ENCODE measurements at places on chromosomes 1 and 21. TPM values are rescaled to one million over a fixed set of nuclear protein-coding genes. Genes with fewer than 3 reads are reported as not detected.

GRCh38 chr1:54405898-54406293 lies 298 bp downstream of the SSBP3 start:
- DNase-seq, result no peak

Gene PM20D1
- 0.25 TPM for total RNA-seq

GRCh38 chr1:115463347-115463746 lies 125.3 kb upstream of the NGF start:
- DNase-seq, result no peak

- DNase-seq, result no peak
Measured at GRCh38 chr1:43270421-43271095, 775 bp downstream of the TMEM125 start.

Gene CELA3A
- total RNA-seq, result not detected

GRCh38 chr1:196608390-196609369 lies at the start of gene KCNT2:
Gene KCNT2 (minus strand): TSS chr1:196608440. CDS start chr1:196608309, 131 bp downstream.
- no peak for DNase-seq

DNA sequence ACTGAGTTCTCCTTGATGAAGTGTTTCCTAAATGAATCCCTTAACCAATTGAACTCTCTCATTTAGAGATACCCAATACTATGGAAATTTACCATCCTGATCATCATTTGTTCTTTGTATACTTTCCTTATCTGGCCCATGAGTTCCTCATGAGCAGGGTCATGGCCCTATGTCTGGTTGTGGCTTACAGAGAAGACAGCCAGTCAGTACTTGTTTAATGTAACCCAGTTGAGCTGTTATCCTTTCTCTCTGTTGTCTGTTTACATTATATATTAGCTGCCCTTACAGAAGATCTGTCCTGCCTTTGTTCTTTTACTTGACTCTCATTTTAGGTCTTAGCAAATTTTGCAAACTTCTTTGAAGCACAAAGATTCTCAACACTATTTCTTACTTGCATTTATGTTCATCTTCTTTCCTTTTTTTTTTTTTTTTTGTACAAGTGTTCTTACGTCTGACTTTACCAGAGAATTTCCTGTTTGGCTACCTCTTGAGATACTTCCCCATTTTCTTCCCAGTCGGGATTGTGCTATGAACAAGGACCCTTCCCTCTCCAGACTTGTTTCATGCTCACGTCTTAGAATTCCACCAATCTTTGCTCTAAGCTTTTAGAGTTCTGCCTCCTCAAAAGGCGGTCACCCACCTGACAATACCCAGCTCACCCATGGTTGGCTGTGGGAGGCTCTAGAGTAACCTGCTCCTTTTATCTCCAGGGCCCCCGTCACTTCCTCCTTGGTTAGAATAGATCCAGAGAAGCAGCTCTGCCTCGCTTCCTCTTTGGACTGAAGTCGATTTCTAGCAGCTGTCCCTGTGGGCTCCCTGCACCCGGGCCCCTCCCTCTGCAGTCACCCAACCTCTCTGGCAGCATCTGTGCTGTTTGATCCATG lies 53.6 kb upstream of the RUNX1 start:
- no peak for DNase-seq

GRCh38 chr1:245246433-245246832 lies 91.6 kb downstream of the KIF26B start:
- no peak for DNase-seq
